ENCODE measurements at places on chromosomes 12 and 14.

GRCh38 chr12:95429172-95429510 lies 44.8 kb upstream of the METAP2 start:
- DNase-seq, result no peak

DNA sequence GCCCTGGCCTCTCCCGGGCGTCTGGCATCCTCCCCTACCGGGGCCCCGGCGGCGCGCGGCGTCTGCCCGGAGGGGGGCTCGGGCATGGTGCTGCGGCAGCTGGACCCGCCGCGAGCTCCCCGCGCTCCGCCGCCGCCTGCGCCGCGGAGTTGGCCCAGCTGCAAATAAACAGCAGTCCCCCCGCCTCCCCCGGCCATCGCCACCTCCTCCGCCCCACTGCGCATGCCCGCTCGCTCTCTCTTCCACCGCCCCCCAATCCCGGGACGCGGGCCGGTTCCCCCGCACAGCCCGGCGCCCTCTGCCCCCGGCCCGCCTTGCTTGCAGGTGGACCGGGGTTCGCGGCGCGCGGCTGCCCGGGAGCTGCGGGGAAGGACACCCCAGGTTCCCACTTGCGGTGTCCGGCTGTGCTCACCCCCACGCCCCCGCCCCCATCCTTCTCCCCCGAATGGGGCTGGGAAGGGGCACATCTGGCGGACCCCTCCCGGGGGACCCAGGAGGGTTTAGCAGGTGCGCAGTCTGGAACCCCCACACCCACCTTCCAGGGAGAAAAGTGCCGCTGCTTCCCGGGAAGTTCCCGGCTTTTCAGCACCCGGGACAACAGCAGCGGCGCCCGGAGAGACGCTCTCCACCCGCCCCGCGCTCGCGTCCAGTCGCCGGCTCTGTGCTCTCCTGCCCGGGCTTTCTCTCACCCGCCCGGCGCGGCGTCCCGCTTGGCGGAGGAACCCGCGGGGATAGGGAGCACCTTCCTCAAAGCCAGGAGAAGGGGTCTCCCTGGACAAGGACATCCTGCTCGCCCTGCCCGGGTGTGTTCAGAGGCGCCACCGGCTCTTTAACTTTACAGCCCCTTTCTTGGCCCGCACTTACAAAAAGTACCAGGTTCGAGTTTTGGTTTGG lies at the start of gene TMTC1:
TSS of gene TMTC1 (minus strand) at position 170 of the 894 bp plus-strand sequence. CDS start 191 bp downstream, outside the sequence.
- DNase-seq, result no peak

DNA sequence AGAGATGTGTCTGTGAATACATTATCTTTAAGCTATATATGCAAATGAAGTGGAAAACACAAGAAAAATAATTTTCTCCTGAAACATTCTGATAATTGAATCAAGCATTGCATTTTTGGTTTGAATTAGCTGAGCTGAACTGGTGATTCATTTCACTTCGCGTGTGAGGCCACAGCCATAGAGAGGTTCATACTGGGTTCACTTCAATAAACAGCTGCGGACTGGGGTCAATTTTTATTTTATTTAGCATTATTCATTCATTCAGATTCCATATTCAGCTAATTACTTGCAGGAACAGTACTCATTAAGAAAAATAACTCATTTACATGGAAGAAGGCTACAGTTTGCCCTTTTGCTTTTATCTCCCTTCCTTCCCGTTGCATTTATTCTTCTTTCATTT lies 195.2 kb upstream of the LRIG3 start:
- no peak for DNase-seq

DNA sequence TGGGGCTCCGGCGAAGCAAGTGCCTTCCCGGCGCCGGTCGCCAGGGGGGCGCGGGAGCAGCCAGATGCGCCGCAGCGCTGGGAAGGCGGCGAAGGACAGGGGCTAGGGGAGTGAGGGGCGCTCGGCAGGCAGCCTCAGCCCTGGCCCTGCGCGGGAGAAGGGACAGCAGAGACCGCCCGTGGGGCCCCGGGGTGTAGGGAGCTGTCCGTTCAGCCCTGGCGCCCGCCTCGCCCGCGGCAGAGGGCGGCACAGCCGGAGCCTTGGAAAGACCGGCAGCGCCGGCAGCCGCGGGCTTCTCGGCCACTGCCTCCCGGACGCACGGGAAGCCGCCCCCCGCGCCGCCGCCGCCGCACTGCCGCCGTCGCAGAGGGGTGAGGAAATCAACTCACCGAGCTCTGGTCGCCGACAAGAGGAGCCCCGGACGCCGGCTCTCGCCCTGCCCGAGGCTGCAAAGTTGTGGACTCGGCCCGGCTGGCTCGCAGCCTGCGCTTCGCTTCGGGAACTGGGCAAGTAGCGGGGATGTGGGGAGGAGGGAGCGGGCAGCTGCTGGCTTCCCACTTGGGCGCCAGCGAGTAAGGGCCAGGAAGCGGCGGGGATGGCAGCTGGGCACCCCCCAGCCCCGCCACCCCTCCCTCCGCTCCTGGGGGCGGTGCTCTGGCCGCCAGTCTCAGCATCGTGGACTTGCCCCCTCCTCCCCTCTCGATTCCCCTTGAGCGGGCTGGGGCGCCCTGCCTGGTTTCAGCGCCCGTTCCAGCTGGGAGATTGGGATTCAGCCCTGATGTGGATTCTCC lies at the start of gene ZDHHC22:
TSS of gene ZDHHC22 (minus strand) at position 578 of the 791 bp plus-strand sequence. CDS start 2,053 bp downstream, outside the sequence.
- no peak for DNase-seq

DNA sequence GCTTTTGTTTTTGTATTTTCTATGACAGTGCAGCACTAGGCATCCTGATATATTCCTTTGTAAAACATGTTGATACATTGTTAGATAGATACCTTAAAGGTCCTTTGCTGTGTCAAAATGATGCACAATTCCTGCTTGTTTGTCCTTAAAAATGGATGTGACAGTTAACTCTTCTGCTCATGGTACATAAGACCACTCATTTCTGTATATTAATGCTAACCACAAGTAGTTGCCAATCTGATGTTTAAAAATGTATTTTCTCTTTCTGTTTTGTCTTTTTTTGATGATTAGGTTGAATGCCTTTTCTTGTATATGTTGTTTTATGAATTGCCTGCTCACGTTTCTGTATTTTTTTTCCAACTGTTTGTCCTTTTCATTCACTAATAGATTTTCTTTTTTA lies 35.1 kb downstream of the ATF7IP start:
- DNase-seq, result no peak

DNA sequence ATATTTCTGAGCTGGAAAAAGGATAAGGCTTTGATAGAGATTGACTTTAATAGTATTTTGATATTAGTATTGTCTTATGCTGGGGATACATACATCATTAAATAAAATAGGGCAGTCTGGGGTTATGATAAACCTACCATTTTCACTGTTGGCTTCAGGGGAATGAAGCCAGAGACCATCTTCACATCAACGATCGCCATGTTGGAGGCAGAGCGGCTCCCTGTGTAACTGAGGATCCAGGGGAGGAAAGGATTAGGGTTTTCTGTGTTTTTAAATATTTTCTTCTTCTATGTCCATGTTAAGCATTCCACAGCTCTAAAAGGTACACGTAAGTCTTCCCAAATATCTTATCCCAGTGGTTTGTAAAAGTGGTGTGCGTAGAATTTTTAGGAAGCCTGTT lies 45.4 kb downstream of the A2M start:
- no peak for DNase-seq

- no peak for DNase-seq
These were observed 49.2 kb downstream of the DAD1 start for GRCh38 chr14:22539831-22540230.

DNA sequence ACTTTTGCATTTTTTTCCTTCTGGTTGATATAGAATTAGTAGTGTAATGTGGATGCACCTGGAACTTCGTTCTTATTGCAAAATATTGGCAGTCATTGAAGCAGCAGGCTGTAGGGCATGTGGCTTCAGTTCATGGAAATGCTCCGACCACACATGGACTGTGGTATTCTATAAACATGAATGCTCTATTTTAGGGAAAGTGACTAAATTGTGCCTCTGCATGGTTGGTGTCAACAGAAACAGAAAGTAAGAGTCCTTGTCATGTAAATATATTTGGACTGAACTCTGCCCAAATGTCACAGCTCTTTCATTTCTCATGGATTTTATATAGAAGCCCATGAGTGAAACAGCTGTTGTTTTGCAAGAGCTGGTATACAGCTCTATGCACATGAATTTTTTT lies 917.0 kb downstream of the LRFN5 start:
- no peak for DNase-seq

- DNase-seq, result no peak
These were observed 168.6 kb downstream of the NOVA1 start for GRCh38 chr14:26429205-26429604.

DNA sequence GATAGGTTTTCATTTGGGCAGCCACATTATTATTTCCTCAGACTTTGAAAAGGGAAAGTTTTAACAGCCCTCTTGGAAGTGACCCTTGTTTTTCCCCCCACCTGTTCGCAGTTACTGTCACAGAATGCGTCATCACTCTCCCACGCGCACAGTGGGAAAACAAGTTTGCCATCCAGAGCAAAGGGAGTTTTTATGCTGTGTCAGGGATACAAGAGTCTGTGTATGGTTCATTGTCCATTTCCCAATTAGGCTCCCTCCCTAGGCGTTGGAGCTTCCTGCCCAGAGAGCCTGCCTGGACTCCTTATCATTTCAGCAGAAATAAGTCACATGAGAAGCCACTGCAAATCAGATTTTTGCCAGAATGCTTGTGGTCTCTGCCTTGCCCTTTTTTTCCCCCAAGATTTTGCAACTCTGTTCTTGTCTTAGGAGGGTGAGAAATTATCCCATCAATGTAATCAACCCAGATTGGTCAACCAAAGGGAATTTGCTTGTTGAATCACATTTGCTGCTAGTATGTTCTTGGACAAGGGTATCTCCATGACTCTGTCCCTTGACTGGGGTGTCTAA lies 104.1 kb downstream of the IGF1 start:
- DNase-seq, result no peak

- no peak for DNase-seq
These were observed 333.7 kb downstream of the EGLN3 start for GRCh38 chr14:33617154-33617553.

DNA sequence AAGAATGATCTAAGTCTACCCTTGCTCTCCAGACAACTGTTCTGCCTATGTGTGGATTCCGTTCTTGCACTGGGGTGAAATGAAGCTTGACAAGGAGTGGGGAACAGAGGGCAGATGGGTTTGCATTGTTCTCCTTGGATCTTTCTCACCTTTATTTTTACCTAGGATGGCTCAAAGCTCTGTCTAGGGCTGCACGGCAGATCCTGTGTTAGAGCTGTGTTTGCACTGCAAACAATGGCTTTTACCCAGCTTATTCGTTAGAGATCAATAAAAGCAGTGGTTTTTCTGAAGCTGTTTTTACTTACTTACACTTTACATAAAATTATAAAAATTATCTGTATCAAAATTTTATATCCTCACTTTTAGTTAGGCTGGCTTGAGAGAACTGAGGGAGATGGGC lies 105.1 kb downstream of the LRIG3 start:
- DNase-seq, result no peak

Measured in stimulated activated CD4-positive, alpha-beta T cell treated with anti-CD3 and anti-CD28 coated beads, Interleukin-4, amount 100 ng/mL, for 1 hour (primary cell).